ENCODE measurements at places on chromosomes 2 and 18.

DNA sequence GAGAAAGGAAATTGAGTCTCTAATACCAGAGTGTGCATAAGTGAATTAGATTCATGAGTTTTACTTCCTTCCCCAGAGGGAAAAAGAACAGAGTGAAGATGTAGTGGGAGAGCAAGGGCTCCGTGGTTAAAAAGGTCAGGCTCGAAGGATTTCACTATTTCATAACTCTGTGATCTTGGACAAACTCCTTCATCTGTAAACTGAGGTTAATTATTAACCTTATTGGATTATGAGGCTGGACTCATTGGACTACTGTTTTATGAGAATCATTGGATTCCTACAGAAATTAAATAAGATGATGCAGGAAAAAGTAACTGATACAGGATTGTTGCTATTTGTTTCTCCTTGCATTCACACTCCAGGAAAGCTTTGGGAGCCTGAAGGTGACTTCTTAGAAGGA is 45.0 kb downstream of the SRD5A2 start:
- DNase-seq = no peak

DNA sequence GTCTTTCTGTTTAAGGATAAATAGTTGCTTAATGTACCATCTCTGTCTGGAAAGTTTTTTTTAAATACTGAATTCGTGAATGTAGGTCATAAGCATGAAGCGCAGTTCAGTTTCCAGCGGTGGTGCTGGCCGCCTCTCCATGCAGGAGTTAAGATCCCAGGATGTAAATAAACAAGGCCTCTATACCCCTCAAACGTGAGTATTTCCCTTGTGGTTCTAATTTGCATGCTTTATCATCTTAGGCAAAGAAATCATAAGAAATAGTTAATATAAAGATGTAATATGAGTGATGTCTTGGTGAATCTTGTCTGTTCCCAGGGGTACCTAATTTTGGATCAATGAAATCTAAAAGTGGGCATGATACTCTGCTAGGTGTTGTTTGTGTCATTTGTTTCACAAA is 1.5 kb downstream of the NDC80 start:
- DNase-seq = no peak

DNA sequence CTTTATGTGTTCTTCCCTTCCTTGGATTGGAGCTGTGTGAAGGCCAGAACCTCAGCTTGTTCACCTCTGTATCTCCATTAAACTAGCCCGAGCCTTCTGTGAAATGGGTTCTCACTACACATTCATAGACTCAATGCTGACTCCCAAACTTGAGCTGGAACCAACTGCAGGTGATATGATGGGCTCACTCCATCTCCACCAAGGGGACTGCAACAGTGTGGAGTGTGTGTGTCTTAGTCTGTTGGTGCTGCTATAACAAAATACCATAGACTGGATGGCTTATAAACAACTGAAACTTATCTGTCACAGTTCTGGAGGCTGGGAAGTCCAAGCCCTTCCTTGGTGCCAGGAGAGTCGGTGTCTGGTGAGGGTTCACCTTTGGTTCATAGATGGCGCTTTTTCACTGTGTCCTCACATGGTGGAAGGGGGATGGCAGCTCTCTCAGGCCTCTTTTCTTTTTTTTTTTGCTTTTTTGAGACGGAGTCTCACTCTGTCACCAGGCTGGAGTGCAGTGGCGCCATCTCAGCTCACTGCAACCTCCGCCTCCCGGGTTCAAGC is 94.2 kb upstream of the MAP4K3 start:
- no peak for DNase-seq

DNA sequence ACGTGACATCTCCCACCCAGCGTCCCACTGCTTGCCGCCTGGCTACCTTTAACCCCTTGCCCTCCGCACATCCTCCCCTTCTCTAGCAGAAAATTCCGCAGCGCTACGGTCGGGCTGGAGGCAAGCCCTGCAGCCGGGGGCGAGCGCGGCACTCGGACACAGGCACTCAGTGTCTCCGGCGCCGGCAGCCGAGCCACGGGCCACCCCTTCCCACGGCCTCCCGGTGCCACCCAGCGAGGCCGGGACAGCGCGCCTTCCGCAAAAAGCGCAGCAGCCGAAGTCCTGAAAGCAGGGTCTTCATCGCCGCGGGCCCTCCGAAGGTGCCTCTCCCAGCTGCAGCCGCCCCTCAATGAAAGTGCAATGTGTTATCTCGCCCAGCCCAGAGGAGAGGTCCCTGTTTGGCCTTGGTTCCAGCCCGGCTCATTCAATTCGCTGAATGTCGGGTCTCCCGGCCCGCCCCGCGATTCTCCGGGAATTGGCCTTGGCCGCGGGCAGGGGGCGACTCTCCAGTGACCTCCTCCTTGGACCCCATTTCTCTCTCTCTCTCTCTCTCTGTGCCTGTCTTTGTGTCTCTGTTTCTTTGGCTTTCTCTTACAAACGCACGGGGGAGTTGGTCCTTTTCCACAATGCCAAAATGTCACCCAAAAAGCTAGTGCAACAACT is 1.1 kb downstream of the DLGAP1 start:
- no peak for DNase-seq

- DNase-seq = no peak
Observed at GRCh38 chr2:240295256-240296103, 140.0 kb upstream of the GPC1 start.

DNA sequence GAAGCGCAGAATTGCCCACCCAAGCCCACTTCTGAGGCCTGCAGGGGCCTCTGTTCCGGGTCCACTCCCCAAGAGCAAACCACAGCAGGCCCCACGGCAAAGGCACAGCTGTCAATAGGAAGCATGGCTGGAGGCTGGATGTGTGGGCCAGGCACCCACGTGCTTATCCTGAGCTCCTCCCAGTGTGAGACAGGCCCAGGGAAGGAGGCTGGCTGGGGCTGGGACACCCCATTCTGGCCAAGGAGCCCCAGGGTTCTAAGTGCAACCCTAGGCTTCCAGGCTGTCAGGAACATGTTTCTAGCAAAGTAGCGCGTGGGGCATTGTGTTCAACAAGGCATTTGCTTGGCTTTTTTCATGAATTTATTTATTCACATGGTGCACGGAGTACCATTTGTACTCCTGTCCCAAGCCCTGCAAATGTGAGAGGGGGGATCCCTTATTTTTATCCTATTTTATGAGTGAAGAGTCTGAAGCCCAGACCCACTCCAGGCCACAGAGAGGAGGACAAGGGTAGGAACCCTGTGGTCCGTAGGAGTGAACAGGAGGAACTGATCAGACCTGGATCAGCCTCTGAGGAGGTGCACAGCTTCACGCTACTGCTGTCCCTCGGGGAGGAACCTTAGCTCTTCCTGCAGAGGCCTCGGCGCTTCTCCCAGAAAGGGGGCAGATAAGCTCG is 6.1 kb upstream of the RAB17 start:
- DNase-seq = no peak

DNA sequence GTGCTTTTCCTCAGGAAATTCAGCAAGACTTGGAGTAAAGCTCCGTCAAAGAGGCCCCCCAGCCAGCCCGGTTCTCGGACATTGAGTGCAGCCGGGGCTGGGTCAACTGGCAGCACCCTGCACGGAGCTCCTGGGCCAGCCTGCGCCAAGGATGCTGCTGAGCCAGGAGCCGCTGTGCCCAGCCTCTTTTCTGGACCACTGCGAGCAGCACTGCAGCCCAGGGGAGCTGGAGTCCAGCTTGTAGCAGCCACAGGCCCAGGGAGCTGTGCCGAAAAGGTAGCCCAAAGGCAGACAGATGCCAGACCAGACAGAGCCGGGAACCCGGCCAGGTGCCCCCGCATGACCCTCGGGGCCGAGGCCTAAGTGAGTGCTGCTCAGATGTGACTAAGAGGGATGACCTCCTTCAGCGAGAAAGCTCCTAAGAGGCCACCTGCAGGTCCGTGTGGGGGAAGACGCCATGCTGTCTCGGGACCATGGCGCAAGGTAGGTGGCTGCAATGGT is 7.3 kb downstream of the CLHC1 start:
- no peak for DNase-seq

DNA sequence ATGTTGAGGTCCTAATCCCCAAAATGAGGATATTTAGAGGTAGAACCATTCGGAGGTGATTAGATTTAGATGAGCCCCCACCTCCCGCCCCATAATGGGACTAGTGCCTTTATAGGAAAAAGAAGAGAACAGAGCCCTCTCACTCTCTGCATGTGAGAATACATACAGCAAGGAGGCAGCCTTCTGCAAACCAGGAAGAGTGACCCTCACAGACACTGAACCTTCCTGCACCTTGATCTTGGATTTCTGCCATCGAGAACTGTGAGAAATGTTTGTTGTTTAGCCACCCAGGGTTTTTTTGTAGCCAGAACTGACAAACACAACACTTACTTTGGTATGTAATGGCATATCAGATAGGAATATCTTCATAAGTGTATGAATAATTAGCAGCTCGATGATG is 83.7 kb downstream of the XIRP2 start:
- DNase-seq = no peak

DNA sequence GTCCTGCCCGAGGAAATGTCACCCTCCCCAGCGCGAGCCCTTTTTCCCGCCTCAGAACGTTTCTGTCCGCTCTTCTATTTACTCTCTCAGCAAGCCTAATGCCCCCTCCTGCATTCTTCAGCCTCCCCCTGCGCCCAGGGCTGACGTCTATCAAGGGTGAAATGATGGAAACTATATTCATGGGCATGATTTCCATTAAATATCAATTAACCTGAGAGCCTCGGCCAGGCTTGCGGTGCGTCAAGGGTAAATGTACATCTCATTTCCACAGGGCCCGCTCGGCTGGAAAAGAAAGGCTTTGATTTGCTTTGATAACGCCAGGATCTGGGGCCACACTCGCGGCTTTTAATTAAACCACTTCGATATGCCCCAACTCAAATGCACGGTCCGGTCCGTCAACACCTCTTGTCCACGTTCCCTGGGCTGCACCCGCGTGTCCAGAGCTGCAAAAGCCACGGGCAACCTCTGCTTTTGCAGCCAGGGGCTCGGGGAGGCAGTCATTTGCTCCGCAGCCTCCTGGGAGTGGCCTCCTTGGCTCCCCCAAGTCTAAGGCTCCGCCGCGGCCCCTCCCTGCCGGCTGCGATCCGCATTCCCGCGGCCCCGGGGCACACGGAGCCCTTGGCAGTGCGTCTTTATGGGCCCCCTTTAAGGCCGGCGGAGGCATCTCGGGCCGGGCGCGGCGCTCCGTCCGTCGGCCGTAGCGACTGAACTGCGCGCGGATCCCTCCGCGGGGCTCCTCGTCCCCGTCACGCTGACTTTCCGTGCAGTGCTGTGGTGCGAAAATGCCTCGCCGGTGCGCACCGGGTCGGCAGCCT is at the start of gene HOXD8:
HOXD8 (plus strand) TSS at position 724 of the 815 bp plus-strand sequence. CDS start 662 bp downstream, outside the sequence.
- no peak for DNase-seq

GRCh38 chr2:209977386-209978239 is 24.8 kb upstream of the RPE start:
- no peak for DNase-seq

Measured in stimulated activated CD8-positive, alpha-beta memory T cell treated with anti-CD3 and anti-CD28 coated beads, Interleukin-2, amount 100 ng/mL, for 1 hour (primary cell).